GM12892 (cell line): ENCODE measurements at places on chromosomes 2 and 18.

- no peak for DNase-seq
Measured at GRCh38 chr2:220096406-220096805, 469.0 kb downstream of the SLC4A3 start.

DNA sequence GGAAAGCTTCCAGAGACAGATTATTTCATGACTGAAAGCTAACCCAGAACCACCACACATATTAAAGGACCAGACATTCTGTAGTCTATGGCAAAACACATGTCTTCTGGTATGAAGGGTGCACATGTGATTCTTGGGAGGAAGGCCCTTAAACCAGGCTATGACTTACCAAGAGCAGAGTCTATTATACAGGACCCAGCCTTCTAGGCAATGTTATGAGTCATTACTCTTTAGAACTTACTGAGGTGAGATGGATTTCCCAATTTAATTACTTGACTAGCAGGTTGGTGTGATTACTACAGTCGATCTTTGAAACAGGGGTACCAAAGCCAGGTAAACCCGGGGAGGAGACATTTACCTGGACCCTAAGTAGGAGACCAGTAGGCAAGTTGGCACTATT, 350.8 kb downstream of the TRIB2 start:
- no peak for DNase-seq

- DNase-seq: no peak
Measured at GRCh38 chr2:7012141-7012764, 95.0 kb downstream of the RNF144A start.

DNA sequence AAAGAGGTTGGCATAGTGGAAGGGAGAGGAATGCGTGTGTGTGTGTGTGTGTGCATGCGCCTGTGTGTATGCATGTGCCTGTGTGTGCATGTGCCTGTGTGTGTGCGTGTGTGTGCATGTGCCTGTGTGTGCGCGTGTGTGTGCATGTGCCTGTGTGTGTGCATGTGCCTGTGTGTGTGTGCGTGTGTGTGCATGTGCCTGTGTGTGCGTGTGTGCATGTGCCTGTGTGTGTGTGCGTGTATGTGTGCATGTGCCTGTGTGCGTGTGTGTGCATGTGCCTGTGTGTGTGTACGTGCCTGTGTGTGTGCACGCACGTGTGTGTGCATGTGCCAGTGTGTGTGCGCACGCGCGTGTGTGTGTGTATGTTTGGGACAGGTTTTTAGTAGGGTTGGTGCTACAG, 205.1 kb downstream of the MEMO1 start:
- no peak for DNase-seq

- DNase-seq: peak; percentile 47
Measured at GRCh38 chr18:46946656-46947282, 29.4 kb downstream of the KATNAL2 start.

- DNase-seq: no peak
Measured at GRCh38 chr2:39408351-39409136, 28.5 kb downstream of the MAP4K3 start.
